ENCODE measurements at places on chromosomes 12 and 14. TPM values are rescaled to one million over a fixed set of nuclear protein-coding genes. Genes with fewer than 3 reads are reported as not detected.

The RTL1 gene
- not detected for polyA plus RNA-seq

The GALC gene
- 13.5 TPM for polyA plus RNA-seq

The NOVA1 gene
- 0.10 TPM for polyA plus RNA-seq

The GLS2 gene
- 0.13 TPM for polyA plus RNA-seq

DNA sequence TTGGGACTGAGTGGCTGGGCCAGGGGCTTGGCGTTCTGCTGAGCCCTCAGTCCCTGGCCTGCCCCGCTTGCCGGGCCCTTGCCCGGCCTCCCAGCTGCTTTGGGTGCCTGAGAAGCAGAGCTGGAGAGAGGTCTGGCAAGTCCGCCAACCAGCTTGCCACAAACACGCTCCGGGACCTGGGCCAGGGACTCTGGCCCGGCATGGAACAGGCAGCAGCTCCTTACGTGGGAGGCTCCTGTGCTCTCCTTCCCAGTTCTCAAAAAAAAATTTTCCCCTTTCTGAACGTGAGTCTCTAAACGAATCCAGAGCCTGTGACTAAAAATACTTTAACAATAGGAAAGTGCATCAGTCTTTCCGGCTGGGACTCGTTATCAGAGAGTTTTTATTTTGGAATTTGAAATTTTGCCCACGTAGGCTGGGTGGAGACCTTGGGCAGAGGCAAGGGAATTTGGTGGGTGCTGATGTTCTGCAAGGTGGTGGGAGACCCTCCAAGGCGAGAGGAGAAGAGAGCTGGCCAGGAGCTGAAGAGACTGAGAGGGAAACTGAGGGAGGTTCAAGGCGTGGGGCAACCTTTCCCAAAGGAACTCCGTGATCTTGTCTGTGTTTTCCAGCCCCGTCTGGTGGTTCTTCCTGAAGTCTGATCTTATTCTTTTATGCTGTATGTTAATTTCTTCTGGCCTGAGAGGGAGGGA lies 6.8 kb upstream of the NR4A1 start:
- peak; percentile 89 for DNase-seq

DNA sequence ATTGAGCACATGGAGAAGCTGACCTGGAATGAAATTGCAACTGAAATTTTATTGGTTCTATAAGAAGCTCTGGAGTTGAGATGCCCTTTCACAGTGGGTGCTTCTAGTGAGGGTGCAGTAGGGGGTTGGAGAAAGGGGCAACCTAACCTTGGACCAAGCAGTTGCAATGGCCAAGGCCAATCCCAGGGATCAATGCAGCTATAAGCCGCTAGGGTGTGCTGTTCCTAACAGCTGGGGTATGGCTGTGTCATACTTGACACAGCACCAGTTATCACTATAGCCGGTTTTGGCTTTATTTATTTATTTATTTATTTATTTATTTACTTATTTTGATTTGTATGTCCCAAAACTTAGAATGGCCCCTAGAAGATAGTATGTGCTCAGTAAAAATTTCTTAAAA lies 505.9 kb downstream of the FLRT2 start:
- no peak for DNase-seq

GRCh38 chr14:54369343-54369742 lies 27.5 kb upstream of the CDKN3 start:
- no peak for DNase-seq
